Left forelimb (tissue), 1 donor: ENCODE measurements at places on chromosomes 16 and 17.
A peak's percentile ranks its signal among the peaks of the same experiment; 100 is the strongest.

DNA sequence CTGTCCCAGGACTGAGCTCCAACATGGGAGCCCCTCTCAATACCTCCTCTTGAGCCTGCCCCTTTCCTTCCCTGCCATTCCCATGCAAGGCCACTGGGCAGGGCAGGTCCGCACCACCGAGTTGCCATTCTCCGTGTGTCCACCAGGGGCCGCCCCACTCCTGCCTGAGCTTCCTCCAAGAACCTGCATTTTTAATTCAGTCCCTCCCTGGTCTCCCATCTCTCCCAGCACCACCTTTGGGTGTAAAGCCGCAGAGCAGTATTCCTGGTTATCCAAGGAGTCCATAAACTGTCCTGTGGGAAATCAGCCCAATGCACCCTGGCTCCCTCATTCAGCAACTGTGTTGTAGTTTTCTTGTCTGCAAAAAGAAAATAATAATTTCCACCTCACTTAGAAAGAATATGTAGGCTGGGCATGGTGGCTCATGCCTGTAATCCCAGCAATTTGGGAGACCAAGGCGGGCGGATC lies 15.9 kb upstream of the ANKRD40CL start:
- DNase-seq: peak; percentile 92

GRCh38 chr16:88973007-88973410 lies 4.0 kb downstream of the CBFA2T3 start:
- no peak for DNase-seq

- no peak for DNase-seq
Measured at GRCh38 chr16:30470170-30470512, 2.4 kb upstream of the ITGAL start.

DNA sequence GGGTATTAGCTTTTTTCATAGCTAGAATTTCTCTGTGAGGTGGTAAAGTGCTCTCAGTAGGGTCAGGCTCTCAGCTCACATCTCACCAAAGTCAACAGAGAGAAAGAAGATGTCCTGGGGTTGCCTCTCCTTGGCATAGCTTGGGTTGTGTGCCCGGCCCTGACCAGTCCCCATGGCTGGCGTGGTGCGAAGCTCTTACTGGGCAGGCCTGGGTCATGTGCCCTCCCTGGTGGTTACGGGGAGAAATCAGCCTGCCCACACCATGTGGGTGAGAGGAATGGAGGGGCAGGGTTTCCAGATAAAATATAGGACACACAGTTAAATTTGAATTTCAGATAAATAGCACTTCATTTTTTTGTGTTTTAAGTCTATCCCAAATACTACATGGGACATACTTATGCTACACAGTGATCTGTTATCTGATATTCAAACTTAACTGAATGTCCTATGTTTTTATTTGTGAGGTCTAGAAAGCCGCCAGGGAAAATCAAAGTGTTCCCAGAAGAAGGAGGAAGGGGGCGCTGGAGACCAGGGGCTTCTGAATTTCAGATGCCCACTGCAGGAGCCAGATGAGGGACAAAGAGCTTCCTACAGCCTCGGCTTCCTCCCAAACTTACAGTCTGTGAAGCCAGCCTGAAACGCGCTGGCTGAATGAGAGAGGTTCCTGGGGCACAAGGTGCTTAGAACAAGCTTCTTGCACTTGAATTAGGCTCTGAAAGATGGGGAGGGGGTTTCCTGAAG lies 45.4 kb downstream of the NKD1 start:
- DNase-seq: no peak

DNA sequence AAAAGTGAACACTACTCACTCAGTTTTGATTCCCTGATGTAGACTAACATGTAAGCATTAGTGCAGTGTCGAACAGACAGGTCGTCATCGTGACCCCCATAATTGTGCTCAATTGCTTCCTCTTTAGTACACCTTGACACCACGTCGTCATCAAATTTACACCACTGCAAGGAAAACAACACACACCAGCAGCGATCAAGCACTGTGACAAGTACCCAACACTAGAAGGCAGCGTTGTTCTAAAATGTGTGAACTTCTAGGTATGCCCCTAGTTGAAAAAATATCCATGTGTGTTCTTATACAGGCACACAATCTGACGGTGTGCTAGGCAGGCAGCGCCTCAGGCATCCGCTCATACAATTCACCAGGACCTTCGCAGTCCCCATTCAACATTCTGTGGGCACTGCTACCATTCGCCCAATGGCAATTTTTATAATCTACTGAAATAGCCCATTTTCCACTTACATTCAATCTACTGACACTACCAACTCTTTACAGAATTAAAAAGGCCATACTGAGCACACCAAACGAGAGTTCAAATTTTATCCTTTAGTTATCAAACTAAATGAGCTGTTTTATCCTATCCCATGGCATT lies 23.1 kb downstream of the LITAFD start:
- no peak for DNase-seq

GRCh38 chr17:80424261-80424660 lies 9.3 kb downstream of the ENDOV start:
- no peak for DNase-seq

- DNase-seq: no peak
Measured at GRCh38 chr17:27299384-27300049, 5.6 kb downstream of the WSB1 start.

DNA sequence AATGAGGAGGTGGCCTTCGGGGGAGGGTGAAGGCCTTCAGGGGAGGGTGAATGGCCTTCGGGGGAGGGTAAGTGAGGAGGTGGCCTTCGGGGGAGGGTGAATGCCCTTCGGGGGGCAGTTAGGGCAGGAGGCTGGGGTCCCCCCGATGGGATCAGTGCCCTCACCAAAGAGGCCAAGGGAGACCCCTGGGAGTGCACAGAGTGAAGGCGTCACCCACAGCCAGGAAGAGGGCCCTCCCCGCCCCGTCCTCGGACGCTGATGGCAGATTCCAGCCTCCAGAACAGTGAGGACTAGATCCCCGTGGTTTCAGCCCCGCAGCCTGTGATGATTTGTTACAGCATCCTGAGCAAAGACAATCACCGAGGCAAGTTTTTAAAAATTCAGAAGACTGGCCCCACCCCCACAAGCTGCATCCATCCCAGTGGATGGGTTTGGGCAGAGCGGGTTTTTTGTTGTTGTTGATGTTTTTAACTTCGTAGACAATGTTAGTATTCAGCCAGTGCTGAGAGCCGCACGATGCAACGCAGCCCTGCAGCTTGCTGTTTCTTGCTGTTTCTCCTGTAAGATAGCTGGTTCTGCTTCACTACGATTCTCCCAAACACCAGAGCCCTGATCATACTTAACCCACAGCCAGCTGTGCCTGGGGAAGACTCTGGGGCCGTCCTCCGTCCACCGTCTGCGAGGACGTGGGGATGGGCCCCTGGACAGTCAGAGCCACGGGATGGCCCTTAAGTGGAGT lies 40.7 kb upstream of the CBFA2T3 start:
- DNase-seq: no peak

DNA sequence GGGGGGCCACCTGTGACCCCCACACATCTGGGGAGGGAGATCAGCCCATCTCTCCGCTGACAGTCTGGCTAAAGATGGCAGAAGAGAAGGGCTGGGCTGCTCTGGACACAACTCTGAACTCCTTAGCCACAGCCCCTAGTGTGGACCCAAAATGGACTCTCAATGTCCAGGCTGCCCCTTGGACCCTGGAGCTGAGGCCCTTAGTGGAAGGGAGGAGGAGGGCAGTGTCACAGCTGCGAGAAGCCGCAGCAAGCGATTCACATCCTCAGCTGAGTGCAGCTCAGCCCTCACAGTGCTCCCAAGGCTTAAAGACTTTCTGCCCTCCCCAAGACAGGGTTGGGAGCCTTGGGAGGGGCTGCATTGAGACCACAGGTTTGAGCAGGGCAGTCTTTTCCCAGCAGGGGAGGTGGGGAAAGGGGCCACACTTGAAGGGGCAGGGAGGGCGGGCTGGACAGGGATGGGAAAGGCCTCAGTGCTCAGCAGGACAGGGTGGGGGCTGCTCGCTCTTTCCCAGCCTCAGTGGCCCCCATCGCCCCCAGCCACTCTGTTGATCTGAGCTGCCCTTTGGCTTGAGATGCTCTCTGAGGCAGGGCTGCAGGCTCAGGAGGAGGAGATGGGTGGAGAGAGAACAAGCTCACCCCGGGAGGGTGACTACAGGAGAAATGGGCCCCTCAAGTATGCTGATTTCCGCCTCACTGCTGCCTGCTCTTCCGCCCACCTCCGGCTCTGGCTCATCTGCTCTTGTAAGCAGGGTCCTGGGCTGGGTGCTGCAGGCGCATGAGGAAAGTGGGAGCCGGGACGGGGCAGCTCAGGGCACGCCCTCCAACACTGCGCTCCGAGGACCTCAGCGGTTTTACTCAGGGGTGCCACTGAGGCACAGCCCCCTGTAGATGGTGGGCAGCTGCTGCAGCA lies 50.9 kb upstream of the MTSS2 start:
- no peak for DNase-seq

GRCh38 chr16:47008174-47008573 lies 34.7 kb upstream of the DNAJA2 start:
- no peak for DNase-seq

DNA sequence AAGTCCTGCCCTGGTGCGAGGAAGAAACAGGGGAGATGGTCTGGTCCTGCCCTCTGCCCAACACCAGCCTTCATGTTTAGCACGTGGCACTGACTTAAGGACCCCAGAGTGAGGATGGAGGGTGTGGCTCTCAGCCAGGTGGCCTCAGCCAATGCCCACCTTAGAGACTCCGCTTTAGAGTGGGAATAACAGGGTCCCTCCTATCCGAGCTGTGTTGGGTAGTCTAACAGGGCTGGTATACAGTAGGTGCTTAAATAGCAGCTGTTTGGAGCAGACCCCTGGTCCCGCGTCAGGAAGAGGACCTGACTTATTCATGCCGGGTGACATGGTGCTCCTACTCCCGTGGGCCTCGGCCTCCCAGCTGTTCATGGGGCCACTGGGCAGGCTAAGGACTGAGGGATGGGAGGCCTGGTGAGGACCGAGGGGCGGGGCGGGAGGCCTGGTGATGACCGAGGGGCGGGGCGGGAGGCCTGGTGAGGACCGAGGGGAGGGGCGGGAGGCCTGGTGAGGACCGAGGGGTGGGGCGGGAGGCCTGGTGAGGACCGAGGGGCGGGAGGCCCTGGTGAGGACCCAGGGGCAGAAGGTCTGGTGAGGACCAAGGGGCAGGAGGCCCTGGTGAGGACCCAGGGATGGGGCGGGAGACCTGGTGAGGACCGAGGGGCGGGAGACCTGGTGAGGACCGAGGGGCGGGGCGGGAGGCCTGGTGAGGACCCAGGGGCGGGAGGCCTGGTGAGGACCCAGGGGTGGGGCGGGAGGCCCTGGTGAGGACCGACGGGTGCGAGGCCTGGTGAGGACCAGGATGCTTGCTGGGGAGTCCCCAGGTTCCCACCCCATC lies 7.6 kb downstream of the ZFPM1 start:
- no peak for DNase-seq

- DNase-seq: no peak
Measured at GRCh38 chr17:42163113-42163512, 8.3 kb upstream of the RAB5C start.

DNA sequence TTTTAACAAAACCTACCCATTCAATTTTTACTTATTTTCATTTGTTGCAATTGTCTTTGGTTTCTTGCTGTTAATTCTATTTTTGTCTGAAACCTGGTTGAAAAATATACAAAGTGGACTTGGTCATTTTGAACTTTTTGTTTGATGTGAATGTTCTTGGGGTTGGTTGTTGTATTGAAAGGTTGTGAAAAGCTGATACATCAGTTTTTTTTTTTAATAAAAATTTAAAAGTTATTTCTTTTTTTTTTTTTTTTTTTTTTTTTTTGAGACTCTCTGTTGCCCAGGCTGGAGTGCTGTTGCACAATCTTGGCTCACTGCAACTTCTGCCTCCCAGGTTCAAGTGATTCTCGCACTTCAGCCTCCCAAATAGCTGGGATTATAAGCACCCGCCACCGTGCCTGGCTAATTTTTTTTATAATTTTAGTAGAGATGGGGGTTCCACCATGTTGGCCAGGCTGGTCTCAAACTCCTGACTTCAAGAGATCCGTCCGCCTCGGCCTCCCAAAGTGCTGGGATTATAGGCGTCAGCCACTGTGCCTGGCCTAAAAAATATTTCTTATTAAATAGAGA lies 28.9 kb downstream of the WIPF2 start:
- no peak for DNase-seq

DNA sequence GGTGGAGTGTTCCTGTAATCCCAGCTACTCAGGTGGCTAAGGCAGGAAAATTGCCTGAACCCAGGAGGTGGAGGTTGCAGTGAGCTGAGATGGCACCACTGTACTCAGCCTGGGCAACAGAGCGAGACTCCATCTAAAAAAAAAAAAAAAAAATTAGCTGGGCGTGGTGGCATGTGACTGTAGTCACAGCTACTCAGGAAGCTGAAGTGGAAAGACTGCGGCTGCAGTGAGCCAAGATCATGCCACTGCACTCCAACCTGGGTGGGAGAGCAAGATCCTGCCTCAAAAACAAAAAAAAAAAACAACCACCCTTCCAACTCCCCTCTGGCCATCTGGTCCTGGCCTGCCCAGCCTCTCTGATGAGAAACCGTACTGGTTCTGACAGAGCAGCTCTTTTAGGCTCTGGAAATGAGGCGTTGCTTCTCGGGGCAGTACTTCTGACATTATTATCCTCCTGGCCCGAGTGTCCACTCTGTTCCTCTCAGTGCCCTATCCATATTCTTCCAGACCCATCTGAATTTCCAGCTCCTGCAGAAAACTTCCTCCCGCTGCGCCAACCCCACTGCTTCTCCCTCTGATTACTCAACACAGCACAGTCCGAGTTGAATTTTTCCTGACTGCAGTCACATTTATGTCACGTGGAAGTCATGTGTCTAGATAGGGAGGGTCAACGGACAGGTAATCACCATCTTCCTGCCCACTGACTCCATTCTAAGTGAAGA lies 13.3 kb downstream of the GGA2 start:
- no peak for DNase-seq

- no peak for DNase-seq
Measured at GRCh38 chr16:48526058-48526957, 83.7 kb downstream of the N4BP1 start.

DNA sequence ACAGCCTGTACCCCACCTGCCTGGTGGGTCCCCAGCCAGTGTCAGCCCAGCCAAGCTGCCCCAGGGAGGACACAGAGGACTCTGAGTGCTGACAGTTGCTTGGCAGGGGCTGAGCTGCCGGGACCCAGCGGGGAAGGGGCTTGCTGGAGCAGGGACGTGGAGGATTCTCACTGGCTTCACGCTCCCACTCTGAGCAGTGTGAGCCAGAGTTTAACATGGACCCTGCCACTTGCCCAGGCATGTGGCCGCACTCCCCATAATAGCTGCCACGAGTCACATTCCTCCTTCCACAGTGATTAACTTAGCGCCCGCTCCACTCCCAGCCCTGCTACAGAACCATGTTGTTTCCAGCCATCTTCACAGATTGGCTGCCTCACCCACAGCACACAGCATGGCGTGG lies 31.2 kb downstream of the SREBF1 start:
- DNase-seq: no peak

DNA sequence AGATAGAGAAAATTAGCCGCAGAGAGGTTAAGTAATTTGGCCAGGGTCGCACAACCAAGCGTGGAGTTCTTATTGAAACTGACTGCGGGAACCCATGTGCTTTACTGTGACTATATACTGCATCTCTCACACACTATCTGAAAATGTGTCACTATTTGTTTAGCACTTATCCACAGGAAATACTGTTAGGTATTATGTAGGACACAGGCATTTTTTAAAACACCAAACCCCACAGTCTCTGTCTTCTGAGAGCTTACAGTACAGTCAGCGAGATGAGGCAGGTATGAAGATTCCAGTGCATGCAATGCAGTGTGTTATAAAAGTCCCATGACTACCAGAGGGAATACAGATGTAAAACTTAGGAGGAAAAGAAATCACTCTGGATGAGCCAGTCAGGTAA lies 11.3 kb downstream of the RBL2 start:
- DNase-seq: no peak

- DNase-seq: no peak
Measured at GRCh38 chr17:16106161-16106891, 106.7 kb downstream of the TTC19 start.

- no peak for DNase-seq
Measured at GRCh38 chr17:74954665-74955421, 17.7 kb downstream of the HID1 start.
